ENCODE measurements at places on chromosomes 5 and 9.

GRCh38 chr5:10676946-10677345 is 84.1 kb downstream of the DAP start:
- DNase-seq, result no peak

DNA sequence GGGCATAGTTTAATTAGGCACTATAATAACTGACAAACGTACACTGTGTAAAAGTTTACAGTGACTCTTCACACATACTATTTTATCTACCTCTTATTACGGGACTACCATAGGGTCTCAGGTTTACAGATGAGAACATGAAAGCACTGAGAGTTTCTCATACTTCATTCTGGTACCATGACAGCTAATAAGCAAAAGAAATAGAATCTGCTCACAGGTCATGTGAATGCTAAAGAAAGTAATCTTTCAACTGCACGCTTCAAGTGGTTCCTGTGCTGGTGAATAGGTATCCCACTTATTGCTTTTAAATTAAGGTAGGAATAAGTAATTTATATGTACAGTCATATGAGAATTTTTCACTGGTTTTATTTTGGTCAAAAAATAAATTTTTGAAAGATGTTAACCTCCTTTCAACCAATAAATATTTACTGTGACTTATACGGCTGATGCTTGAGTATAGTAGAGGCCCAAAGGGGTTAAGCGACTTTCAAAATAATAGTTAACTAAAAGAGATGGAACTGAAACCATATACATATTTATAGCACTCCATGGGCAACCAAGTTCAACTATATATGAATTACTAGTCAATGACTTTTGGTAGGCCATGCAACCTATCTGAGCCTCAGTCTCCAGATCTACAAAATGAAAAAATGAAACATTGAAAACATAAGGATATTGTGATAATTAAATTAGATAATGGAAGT is 8.1 kb downstream of the CDKN2A start:
- no peak for DNase-seq

DNA sequence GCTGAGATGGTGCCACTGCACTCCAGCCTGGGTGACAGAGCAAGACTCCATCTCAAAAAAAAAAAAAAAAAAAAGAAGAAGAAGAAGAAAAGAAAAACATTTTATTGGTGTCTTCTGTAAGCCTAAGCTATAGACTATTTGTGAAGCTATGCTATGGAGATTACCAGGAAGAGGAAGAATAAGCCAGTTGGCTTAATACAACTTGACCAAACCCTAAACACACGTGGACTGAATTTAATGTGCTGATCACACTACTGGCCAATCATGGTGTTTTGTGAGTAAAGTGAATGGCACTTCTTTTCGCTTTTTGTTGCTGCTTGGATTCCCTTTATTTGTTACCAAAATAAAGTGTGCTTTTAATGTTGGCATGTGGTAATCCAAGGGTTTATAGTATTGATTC is 49.9 kb downstream of the GGTA1 start:
- no peak for DNase-seq

DNA sequence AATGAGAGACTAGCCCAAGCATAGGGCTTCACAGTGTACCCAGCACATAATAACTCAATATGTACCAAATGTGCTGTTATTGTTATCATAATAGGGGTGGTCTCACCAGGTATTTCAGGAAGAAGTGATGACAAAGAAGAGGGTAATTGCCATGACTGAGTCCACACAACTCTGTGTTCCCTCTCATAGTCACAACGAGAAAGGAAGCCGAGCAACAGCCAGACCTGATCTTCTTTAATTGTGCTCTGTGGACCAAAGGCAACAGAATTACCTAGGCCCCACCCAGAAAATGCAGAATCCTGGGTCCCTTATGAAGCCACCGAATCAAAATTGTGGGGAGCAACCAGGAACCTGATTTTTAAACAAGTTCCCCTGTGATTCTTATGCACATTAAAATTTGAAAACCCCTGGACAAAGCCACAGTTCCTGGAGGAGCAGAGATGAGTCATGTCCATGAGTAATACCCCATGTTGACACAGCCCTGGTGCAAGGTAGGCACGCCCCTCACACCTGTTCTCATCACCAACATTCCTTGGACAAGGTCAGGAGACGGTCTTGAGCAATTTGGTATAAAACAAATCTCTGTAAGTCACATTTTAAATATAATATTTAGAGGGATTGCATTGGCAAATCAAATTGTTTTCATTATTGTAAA is 5.2 kb downstream of the FGF1 start:
- no peak for DNase-seq

DNA sequence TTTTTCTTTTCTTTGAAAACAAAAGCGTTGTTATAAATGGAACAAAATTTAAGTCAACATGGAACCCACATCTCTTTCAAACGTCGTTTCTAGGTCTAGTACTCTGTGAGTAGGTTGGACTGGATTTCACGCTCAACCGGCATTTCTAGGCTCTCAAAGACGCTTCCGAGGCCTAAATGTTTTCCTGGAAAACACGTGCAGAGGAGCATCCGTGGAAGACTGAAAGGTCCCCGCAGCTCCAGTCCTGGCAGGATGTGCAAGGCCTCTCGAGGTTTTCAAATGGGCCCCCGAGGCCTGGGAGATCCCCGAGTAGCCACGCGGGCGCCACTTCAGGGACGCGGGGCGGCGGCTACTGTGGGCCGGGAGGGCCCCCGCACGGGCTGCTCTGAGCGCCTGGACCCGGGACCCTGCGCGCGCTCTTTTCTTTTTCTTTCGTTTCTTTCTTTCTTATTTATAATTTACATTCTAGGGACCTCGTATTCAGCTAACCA is 4.2 kb upstream of the IRX2 start:
- DNase-seq, result no peak

GRCh38 chr9:14741369-14741768 is 18.8 kb upstream of the CER1 start:
- no peak for DNase-seq

DNA sequence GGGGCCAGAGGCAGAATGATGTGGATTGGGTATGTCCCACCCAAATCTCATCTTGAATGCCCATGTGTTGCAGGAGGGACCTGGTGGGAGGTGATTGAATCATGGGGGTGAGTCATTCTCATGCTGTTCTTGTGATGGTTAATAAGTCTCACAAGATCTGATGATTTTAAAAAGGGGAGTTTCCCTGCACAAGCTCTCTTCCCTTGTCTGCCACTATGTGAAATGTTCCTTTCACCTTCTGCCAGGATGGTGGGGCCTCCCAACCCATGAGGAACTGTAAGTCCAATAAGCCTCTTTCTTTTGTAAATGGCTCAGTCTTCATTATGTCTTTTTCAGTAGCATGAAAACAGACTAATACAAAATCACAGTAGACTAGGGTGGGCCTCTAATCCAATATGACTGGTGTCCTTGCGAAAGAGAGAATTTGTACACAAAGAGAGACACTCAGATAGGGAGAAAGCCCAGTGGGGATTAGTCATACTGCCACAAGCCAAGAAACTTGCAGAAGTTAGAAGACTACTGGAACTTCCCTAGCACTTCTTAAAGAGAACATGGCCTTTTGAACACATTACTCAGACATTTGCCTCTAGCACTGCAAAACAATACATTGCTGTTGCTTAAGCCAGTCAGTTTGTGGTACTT is 68.4 kb downstream of the ANXA1 start:
- no peak for DNase-seq

GRCh38 chr9:37187713-37188439 is 67.5 kb downstream of the ZCCHC7 start:
- no peak for DNase-seq

GRCh38 chr9:13450723-13451122 is 171.2 kb upstream of the MPDZ start:
- DNase-seq, result no peak

DNA sequence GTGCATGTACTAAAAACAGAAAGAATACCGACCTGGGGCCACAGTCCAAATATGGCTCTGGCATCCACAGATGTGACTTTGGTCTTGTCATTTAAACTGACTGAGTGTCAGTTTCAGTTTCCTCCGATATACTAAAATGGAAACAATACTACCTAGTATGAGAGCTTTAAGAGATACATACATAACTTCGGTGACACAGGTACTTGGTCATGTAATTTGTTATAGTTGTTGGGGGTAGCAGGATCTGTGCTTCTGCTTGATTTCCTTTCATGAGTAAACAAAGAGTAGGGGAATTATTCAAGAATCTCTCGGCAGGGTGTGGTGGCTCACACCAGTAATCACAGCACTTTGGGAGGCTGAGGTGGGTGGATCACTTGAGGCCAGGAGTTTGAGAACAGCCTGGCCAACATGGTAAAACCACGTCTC is 32.1 kb downstream of the MTMR12 start:
- DNase-seq, result no peak

- DNase-seq, result no peak
Measured at GRCh38 chr5:137825165-137825564, 42.5 kb upstream of the MYOT start.

GRCh38 chr5:38607396-38607795 is 51.0 kb upstream of the LIFR start:
- DNase-seq, result no peak

DNA sequence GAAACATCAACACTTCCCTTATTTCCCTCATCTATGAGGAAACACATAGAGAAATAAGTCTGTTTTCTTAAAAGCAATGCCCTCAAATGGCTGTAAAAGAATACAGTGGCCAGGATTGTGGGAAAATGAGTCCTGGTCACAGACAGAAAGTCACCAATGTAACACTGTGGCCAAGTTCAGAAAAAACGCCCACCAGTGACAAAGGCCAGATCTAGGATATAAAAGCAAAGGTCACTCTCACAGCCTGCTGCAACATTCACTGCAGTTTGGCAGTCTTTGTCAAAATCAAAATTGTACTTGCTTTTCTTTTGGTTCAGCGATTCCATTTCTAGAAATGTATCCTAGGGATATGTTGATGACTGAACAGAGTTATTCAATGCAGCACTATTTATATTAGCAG is 30.5 kb downstream of the TSSK1B start:
- no peak for DNase-seq

DNA sequence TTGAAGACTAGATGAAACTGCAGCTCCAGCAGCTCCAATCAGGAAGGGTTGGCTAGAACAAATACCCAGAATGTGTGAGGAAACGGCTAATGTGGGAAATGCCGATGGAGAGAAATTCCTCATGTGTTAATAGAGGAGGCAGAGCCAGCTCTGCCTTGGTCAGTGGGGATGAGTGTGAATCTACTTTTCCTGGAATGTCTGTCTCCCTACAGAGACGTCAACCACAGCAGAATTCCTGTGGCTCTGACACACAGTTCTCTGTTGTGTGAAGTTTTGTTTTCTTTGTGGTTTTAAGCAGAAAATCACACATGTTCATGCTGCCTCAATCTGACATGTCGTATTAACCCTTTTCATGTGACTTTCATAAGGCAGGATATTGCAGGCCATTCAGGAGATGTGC is 476.6 kb upstream of the WWC1 start:
- no peak for DNase-seq

- DNase-seq, result no peak
Measured at GRCh38 chr5:172846677-172847076, 12.6 kb downstream of the ERGIC1 start.

DNA sequence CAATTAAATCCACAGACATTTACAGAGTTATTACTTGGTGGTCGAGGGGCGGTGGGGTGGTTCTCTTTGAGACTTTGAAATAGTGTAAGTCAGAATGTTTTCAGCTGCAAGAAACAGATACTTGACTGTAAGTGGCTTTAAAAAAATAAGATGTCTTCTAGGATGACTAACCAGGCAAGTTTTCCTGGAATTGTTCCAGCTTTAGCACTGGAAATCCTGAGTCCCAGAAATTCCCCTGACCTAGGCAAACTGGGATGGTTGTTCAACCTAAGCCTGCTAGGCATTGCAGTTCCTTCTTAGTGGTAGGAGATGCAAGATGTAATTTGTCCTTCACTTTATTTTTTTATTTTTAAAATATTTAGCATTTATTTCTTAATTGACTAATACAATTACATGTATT is 169.5 kb upstream of the POC5 start:
- no peak for DNase-seq

- DNase-seq, result no peak
Measured at GRCh38 chr9:136047775-136048559, 47.1 kb downstream of the NACC2 start.

All from stimulated activated CD8-positive, alpha-beta memory T cell treated with anti-CD3 and anti-CD28 coated beads, Interleukin-15, amount 100 ng/mL, for 4 hours (primary cell).